ENCODE measurements at places on chromosomes 5 and 9.
A peak's percentile ranks its signal among the peaks of the same experiment; 100 is the strongest.

DNA sequence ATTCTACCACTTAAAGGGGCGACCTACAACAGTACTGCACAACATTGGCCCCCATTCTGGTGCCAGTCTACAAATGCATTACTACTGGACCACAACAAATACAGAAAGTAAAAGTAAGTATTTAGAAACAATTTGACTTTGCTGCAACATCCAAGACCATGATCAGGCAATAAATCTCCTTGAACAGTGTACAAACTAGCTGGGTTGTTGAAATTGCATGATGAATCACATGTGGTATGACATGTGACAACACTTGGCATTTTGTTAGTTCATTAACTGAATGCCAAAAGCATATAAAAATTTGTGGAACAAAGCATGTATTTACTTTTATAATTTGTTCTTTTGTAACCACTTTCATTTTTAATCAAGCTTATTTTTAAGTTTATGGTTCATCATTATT lies 270.5 kb downstream of the NFIB start:
- DNase-seq = no peak

GRCh38 chr5:74183041-74183440 lies 457.5 kb downstream of the ENC1 start:
- DNase-seq = no peak

GRCh38 chr5:143401227-143402016 lies 2.1 kb downstream of the NR3C1 start:
- DNase-seq = no peak

GRCh38 chr5:131977212-131977604 lies 31.7 kb upstream of the MEIKIN start:
- DNase-seq = no peak

DNA sequence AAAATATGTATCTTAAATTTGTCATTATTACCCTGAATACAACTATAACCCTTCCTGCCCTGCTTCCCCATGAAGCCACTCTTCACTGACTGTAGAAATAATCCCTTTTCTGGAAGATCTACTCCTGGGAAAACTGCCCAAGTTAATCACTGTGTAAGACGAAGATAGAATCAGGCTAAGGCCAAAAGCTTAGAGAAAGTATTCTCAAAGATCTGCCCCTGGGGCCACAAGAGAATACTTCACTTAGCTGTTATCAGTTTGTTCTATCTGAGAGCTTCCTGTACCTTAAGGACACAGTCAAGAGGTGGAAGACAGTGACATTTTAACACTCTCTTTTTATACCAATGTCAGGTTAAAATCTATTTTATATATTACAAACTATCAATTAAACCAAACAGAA lies 33.8 kb downstream of the RNF145 start:
- no peak for DNase-seq

- no peak for DNase-seq
Observed at GRCh38 chr5:78738693-78739300, 90.2 kb upstream of the LHFPL2 start.

DNA sequence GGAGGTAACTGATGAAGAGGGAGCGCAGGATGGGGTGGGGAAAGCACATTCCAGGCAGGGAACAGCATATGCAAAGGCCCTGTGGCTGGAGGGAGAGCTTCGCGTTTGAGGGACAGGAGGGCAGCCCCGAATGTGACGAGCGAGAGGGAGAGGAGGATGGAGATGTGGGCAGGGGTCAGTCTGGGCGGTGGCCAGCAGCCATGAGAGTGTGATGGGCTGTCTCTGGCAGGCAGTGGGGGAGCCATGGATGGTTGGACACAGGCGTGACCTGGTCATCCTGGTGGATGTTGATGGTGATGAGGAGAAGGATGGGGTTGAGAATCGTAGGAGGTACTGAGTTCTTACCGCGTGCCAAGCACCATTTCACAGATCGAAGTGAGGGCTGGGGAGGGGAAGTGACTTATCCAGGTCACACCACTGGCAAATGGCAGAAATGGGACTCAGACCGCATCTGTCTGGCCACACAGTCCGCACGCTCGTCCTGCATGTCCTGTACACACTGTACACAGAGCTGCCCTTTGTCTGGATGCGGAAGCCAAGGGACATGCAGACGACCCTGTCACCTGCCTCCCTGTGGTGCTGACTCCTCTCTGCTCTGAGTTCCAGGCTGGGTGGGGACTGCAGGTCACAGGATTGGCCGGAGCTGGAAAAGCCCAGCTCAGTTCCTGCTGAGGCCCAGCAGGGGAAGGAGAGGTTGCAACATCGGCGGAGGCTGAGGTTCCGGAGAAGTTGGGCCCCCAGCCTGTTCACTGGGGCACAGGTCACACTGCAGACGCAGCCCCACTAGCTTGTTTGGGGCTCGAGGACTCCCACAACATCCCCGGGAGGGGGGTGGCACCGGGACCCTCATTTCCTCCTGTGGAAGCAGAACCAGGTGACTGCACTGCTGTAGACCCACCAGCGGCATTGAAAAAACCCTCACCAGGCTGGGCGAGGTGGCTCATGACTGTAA lies 165.6 kb upstream of the IER5L start:
- DNase-seq = no peak

DNA sequence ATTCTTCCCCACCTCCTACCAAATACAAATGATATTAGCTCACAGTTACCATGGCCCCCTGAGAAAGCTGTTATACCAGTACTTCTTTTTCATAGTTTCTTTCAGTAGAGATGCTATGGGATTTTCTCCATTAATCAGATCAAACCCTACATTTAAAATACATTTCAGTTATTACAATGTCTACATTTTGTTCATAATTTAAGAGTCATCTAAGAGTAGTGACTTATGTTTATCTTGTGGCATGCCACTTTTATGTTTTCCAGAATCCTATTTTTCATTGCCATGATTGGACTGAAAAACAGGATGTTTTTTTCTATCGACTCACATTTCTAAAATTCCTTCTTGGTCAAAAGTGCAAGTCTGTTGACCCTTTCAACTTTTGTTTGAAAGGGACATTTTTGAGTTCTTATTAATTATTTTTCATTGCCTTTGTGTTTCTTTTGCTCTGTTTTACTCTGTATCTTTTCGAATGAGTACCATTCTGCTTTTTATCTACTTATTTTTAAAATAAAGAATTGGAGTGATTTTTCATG lies 77.4 kb upstream of the ANXA1 start:
- no peak for DNase-seq

DNA sequence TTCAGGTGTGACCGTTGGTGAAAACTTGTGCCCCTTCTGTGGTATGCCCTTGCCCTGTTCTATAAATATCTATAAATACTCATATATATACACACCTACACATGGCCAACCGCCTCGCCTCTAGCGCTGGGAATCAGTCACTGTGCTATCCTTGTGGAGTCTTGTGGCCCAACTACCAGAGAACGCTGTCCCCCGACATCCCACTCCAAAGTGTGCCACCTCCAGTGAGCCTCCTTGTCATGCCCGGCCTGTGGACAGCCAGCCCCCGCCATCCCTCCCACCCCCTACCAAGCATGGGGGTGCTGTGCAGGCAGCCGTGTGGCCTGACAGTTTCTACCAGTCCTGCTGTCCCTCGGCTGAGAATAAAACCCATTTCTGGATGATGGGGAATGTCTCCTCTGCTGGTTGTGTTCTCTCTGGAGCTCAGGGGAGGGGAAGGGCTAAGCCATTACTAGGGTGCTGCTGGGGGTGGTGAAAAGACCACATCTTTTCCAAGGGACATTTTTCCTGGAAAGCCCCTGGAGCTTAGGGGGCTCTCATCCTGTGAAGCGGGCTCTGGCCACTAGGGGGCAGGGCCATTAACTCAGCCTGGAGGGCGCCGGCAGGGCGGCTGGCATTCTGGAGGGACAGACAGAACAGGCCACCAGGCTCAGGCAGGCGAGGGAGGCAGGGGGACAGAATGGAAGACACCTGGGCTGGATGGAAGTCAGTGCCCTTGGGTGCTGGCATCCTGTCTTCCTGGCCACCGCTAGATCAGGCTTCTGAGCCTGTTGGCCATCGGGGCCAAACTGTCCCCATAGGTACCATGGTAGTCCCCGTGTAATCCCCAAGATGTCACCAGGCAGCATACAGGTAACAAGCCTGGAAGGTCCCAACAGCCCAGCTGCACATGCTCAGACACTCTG lies 20.7 kb downstream of the GOLGA2 start:
- peak; percentile 33 for DNase-seq

Data from stimulated activated CD4-positive, alpha-beta T cell treated with anti-CD3 and anti-CD28 coated beads, TNF-alpha, amount 100 ng/mL, for 4 hours (primary cell).